ENCODE measurements at places on chromosomes 16 and 17.

GRCh38 chr17:78641243-78641642 is 64.0 kb upstream of the DNAH17 start:
- no peak for DNase-seq

DNA sequence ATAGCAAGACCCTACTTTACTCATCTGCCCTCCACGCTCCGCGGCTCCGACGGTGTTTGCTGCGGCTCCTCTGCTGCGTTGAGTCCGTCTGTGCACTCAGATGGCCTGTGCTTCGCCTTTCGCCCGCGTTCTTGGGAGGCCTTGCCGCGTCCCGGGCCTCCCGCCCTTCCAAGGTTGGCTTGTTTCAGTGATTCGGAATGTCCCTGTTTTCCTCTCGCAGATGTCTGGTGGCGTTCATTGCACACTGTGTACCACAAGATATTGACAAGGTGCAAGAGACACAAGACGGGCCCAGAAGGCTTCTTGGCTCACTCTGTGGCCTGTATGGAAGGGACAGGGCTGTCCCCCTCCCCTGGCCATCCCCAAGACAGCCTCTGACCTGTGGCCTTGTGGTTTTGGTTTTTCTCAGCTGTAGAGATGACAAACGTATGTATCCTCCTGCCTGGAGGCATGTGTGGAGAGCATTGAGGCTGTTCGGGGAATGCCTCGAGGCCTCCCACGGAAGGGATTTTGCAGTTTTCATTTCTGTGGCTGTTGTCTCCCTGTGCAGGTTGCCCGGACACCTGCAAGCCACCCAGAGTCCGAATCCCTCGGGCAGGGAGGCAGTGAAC is 15.4 kb downstream of the MGRN1 start:
- DNase-seq: no peak

- DNase-seq: no peak
These were observed 550.4 kb downstream of the TOX3 start for GRCh38 chr16:51996516-51996915.

DNA sequence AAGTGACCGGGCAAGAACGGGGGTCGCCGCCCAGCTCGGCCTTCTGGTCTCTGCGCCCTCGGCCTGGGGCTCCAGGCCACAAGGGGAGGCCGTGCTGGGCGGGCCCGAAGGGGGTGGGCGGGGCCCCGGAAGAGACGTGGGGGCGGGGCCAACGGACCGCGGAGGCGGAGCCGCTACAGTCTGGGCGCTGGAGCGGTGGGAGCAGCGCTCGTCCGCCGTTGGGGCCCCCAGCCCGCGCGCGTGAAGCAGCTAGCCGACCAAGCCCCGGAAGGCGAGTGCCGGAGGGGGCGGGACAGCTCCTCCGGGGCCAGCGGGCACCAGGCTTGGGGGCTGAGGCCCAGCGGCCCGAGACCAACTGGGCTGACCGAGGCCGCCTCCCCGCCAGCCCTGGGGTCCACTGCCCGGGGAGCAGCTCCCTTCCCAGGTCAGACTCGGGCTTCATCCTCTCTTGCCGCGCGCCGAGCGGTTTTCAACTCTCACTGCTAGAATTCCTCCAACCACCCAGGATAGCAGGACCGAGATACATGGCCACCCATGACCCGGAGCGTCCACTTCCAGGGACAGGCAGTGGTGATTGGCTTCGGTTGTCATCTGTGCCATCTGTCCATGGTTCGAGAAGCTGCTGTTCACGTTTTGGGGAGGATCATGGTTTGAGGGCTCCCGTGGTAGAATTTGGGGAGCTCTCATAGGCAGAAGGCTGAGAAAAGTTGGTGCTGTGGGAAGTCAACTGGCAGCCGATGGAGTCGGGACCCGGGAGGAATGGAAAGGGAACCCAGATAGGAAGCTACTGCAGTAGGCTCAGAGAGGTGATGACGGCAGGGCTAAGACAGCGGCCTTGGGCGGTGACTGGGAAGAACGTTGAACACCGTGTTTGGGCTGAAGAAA is 44.6 kb upstream of the LCMT1 start:
- peak; percentile 88 for DNase-seq

- no peak for DNase-seq
These were observed 6.1 kb upstream of the CDR2 start for GRCh38 chr16:22380529-22380928.

DNA sequence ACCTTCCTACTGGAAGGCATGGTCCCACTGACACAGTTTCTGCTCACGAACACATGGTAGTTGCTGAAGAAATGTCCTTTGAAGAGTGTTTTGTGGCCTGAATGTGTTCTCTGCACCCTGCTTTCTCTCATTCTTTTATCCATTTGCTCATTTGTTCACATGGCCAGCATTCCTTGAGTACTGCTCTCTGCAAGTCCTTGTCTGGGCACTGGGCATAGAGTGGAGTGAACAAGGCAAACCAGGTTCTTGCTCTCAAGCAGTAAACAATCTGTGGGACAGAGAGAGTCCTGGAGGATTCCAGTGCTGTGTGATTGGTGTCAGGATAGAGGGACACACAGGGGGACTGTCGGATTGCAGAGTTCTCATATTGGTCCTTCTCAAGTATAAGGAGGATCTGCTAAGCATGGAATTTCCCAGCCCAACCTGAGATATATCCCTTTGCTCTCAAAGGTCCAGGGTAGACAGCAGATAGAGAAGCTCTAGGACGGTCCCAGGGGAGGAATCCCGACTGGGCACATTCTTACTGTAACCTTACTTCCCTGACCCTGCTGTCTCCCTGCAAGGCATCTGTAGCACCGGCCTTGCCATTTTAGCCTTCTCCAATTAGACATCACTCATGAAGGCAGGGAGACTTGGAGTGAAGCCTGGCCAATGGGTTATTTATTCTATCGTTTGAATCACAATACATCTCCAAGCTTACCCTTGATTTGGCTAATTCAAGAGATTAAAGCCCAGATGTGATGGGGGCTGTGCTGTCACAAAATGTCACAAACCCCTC is 32.3 kb downstream of the ARL4D start:
- DNase-seq: no peak

GRCh38 chr16:58481931-58482330 is 18.0 kb upstream of the NDRG4 start:
- no peak for DNase-seq

DNA sequence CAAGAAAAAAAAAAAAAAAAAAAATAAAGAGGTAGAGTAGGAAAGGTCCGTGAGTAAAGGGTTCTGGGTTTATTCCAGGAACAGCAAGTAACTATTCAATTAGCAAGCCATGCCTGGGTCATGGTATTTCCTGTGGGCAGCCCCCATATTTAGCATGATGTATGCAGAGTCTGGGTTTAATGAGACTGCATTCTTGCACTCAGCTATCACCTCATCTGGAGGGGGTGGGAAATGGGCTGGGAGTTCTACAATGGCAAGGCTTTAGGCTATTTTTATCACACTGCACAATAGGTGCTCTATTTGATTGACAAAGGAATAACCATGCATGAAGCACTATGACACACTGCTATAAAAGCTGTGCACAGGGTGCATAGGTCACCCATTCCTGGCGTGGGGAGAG is 104.0 kb upstream of the CCL2 start:
- no peak for DNase-seq

GRCh38 chr16:81401035-81401950 is 43.3 kb upstream of the CMIP start:
- no peak for DNase-seq

GRCh38 chr17:81334391-81334901 is 39.3 kb upstream of the SLC38A10 start:
- DNase-seq: no peak

GRCh38 chr16:67229906-67230808 is 3.2 kb downstream of the TMEM208 start:
- no peak for DNase-seq

- DNase-seq: no peak
These were observed at the start of gene SPEM1 for GRCh38 chr17:7419819-7420610. TSS of gene SPEM1 (plus strand) at chr17:7420324. CDS start at chr17:7420385, 61 bp downstream.

- no peak for DNase-seq
These were observed 84.1 kb upstream of the DNAJA2 start for GRCh38 chr16:47057630-47057993.

DNA sequence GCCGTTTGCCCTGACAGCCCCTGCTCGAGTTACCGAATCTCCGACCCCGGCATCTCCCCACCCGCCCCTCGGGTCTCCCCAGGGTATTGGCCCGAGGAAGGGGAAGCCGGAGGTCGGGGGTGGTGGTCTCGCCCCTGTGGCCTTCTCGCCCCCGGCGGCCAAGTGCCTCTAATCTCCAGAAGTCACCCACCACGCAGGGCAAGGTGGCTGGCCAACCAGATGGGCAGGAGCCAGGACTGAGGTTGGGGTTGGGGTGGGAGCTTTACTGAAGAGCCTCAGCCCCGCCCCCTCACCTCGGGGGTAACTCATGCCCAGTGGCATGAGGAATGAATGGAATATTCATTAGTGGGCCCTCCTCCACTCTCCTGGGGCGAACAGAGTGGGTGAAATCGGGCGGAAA is 637 bp downstream of the DHRS11 start:
- DNase-seq: peak; percentile 22

- no peak for DNase-seq
These were observed 231.2 kb downstream of the CPPED1 start for GRCh38 chr16:12572316-12572985.

DNA sequence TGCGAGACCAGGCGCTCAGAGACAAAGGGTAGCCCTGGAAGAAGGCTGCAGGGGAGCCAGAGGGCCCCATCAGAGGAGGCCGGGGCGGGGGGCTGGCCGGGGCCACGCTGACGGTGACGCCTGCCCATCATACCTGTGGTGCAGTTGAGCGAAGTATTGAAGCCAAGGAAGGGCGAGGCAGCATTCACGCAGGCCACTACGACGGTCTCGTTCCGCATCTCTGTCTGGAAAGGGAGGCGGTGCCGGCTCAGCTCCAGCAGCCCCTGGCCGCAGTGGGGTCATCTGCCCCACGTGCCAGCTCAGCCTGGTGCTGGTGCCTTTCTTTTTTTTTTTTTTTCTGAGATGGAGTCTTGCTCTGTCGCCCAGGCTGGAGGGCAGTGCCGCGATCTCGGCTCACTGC is 4.9 kb upstream of the MRPL28 start:
- no peak for DNase-seq

DNA sequence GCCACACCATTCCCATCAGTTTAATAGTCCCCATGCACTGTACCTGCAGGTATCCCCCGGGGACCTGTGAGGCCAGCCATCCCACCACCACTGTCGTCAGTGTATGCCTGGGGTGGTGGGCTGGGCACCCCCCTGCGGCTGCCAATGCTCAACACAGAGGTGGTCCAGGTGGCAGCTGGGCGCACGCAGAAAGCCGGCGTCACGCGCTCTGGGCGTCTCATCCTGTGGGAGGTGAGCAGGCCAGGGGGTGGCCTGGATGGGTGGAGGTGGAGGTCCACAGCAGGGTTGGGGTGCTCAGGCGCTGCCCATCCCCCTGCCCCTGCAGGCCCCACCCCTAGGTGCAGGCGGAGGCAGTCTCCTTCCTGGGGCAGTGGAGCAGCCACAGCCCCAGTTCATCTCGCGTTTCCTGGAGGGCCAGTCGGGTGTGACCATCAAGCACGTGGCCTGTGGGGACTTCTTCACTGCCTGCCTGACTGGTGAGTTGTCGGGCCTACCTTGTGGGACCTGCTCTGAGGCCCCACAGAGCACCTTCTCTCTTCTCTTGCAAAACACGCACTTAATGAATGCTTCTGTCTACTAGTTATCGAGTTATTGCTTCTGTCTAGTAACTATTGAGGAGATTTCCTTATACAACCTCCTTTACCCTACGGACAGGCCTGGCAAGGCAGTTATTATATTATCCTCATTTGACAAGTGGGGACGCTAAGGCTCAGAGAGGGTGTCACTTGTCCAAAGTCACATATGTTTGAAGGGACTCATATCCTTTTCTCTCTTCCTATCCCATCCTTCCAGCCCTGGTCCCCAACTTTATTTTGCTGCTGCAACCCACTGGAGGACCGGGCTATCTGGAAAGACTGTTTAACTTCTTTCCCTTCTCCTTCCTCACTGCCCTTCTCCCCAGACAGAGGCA is 5.8 kb upstream of the TRAF4 start:
- no peak for DNase-seq

GRCh38 chr17:7238420-7239090 is 702 bp downstream of the PHF23 start:
- no peak for DNase-seq

DNA sequence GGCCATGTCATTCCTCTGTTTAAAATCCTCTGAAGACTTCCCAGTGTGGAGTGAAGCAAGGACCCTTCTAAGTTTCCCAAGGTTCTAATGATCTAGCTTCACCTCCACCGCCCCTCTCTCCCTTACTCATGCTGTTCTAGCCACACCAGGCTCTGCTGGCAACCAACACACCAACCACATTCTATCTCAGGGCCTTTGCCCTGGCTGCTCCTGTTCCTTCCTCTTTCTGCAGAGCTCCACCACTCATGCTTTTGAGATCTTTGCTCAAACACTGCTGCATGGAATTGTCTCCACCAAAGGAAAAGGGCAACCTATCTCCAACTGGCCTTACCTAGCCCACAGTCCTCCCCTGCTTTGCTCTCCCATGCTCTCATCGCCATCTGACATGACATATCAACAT is 128.7 kb downstream of the XYLT1 start:
- DNase-seq: no peak

DNA sequence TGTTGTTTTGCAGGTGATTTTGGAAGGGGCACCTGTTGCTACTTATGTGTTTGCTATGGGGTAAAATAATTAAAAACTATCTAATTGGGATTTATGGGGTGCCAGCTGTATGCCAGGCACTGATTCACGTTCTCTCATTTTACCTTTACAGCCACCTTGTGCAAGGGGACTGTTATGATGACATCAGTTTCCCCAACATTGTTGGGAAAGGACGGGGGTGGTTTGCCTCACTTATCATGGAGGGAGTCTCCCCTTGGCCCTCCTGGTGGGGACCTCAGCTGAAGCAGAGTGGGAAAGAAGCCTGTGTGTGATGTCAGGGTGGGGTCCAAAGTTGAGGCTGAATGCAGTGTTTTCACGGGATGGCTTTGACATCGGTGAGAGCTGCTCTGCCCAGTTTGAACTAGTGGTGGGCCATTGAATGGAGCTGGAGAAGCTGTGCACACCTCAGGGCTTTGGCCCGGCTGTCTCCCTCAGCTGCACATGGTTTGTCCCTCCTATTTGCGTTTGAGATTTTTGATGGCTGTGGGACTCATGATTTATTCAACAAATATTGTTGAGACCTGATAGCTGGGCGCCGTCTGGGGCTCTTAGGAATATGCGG is 36.1 kb downstream of the CMIP start:
- DNase-seq: no peak

- DNase-seq: no peak
These were observed 272.4 kb downstream of the C16orf95 start for GRCh38 chr16:87044829-87045228.

DNA sequence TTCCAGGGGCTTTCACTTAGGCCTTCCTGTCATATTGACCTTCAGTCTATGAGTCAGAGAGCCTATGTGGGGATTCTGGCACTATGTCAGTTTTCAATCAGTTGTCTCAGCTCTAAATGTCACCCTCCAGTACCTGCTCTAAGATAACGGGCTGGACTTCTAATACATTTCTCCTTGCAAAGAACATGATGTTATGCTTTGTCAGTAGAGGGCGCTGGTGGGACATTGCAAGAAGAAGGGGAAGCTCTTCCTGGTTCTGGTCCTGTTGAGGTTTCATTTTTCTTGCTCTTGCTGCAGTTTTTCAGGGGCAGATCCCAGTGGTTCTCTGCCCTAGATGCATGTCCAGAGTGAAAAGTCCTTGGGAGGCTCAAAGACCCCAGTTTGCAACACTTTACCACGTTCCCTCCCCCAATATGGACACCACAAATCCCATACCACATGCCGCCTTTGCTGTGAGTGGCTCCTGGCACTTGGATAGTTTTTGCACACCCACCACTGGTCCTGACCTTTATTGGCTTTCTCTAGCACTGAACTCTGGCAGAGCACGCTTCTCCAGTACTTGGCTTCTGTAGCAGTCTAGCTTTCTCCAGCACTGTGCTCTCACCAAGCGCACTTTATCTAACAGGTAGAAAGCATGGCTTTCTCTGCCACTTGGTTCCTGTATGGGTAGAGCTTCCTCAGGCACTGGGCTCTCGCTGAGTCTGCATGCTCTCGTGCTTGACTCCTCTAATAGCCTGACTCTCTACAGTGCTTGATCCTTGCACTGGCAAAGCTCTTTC is 49.0 kb downstream of the BCL7C start:
- DNase-seq: peak; percentile 72

Measured in stimulated activated CD4-positive, alpha-beta T cell treated with anti-CD3 and anti-CD28 coated beads, Interleukin-2, amount 100 ng/mL, for 24 hours (primary cell).